T-helper 9 cell (primary cell): ENCODE measurements at places on chromosomes 13 and 19.

DNA sequence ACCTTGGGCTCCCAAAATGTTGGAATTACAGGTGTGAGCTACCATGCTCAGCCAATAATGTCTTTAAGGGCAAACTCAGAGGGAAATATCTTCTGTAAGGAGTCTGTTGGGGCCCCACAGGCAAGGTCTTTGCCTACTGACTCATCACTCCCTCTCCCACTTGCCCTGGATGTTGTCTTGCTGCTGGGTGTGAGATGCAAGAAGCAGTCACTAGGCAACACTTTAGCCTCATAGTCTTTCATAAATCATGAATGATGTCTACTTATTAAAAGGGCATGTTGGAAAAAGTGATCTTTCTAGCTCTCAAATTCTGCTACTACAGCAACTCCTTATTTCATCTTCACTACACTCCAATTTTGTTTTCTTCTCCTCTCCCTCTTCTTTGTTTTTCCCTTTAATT is 34.6 kb upstream of the SLC10A2 start:
- DNase-seq = no peak

GRCh38 chr19:32977280-32977679 is 5.2 kb downstream of the FAAP24 start:
- DNase-seq = no peak

GRCh38 chr19:7515645-7516151 is at the start of gene ZNF358:
ZNF358 (plus strand) TSS chr19:7516103; CDS start chr19:7519243, 3,140 bp downstream.
- DNase-seq = no peak

DNA sequence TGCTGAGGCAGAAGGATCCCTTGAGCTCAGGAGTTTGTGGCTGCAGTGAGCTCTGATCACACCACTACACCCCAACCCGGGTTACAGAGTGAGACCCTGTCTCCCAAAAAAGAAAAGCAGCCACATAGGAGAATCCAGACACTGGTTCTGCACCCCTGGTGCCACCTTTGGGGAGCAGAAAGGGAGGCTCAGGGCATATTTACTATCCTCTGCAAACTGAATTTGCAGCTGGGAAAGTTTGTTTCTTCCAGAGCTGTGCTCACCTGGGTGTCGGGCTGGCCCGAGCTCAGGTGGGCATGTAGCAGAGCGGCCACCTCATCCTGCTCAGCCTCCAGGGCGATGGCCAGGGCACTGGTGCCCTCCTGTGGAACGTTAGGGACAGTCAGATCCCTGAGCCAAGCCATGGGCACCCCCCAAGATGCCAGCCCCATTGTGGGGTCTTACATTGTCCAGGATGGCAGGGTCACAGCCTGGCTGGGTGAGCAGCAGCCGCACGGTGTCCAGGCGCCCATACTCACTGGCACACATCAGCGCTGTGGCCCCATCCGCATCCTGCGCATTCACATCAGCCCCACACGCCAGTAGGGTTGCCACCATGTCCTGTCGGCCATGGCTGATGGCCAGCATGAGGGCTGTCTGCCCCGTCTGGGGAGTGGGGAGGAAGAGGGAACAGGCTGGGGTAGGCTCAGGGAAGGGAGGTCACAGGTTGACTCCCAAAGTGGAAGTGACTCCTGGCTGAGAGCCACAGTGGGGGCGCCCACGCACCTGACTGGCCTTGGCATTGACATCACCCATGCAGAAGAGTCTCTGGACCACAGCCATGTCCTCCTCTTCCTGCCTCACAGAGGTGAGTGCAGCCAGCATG is 3.1 kb downstream of the RPS28 start:
- no peak for DNase-seq

DNA sequence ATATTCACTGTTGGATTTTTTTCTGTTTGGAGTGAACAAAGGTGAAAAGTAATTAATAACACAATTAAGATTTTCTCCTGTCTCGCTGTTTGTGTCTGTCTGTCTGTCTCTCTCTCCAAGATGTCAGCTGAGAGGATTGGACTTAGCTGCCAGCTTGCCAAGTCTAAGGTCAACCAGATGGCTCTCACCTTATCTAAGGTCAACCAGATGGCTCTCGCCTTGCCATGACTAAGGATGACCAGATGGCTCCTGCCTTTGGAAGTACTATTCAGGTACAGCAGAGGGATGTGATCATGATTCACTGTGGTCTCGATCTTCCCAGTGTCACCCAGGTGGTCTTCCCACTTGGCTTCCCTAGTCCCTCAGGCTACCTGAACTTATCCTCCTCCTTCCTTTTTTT is 1436.4 kb downstream of the UQCRFS1 start:
- no peak for DNase-seq
